Kidney epithelial cell (primary cell): ENCODE measurements at places on chromosomes 3 and 15.

- no peak for DNase-seq
Observed at GRCh38 chr3:120286465-120286864, 1.4 kb upstream of the GPR156 start.

GRCh38 chr3:12197475-12197874, 38.8 kb upstream of the TIMP4 start:
- no peak for DNase-seq

- no peak for DNase-seq
Observed at GRCh38 chr15:85150130-85150480, 168.4 kb downstream of the PDE8A start.

DNA sequence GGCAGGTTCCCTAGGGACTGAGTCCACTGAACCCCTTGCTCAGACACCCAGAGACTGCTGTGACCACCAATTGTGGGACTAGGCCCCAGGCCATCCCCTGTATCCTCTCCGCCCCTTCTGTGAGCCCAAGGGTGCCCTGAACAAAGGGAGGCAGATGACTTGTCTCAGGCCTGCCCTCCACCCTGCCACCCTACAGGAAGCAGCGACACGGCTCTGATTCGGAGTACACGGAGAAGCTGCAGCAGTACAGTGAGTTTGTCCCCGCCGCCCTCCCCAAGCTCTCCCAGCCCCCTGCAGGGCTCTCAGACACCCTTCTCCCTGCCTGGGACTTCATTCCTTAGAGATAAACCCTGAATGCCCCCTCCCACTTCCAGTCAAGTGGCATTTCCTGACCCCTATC, 16.6 kb downstream of the EPHB3 start:
- DNase-seq = no peak

DNA sequence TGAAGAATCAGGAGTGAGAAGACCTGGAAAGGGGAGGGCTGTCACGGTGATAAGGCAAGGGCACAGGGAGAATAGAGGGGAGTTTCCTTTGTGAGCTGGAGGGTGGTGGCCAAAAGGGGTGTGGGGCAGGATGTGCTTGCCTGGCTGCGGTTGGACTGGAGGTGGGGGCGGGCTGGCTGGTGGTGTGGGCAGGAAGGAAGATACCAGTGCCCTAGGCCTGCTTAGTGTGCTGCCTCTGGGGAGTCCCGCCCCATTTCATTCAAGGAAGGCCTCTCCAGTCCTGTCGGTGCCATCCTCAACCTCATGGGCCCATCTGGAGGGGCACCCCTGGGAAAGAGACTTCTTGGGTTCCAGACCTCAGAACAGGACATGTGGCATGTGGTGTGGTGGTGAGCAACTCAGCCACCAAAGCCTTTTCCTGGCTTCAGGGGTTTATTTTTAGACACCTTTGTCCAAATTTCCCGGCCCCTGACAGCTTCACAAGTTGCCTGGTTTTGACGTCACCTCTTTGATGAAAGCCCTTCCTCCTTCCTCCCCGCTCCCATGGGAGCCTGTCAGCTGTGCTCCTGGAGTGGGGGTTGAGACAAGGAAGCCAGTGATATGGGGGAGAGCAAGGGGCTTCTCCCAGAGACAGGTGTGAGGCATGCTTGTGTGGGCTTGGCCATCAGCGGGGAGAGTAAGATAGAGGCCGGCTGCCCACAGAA, 15.6 kb downstream of the TEX264 start:
- no peak for DNase-seq

GRCh38 chr3:52492059-52492458, 3.1 kb upstream of the STAB1 start:
- DNase-seq = no peak

- DNase-seq = no peak
Observed at GRCh38 chr3:46222435-46223161, 14.5 kb upstream of the CCR1 start.

GRCh38 chr3:46902188-46902631, 24.7 kb downstream of the PTH1R start:
- no peak for DNase-seq

DNA sequence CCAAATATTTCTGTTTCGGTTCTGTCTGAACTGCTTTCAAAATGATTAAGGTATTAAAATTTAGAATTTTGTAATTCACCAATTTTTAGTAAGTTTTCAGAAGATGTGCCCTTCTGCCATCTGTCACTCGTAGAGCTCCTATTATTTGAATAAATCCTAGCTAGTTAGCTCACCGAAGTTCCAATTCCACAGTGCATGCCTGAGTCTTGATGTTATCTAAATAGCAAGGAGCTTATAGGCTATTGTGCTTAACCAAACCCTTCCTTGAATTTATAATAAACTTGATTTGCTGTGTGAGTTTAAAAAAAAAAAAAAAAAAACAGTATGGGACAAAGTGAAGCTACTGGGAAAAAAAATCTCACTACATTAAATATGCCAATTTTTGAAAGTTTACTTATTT, 18.7 kb downstream of the ATP13A3 start:
- no peak for DNase-seq

GRCh38 chr3:7546253-7546652, 685.3 kb downstream of the GRM7 start:
- DNase-seq = peak; percentile 10

DNA sequence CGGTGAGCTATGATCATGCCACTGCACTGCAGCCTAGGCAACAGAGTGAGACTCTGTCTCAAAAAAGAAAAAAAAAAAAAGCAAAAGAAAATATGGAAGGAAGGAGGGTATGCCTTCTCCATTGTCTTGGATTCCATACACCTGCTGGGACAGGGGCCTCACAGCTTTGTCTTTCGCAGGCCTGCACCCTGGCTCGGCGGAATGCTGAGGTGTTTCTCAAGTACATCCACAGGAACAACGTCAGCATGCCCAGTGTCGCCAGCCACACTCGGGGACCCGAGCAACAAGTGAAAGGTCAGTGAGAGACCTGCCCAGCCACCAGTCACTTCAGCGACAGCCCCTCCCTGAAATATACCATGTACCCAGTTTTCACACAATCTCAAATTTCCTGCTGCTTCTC, 288.5 kb upstream of the UMPS start:
- no peak for DNase-seq

DNA sequence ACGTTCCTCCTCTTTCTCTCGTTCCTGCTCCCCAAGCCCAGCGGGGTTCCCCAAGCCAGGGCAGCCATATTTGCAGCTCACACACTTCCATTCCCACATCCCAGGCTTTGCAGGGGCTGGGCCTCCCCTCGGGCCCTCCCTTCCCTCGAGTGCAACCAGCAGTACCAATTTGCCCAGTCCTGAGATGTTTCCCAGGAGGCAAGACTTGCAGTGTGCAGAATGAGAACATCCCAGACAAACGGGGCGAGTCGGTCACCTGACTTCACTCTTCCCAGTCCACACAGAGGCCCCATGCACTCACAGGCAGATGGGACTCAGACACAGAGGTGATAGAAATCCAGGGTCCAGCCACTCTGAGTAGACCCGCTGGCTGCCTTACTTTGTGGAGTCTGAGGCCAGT, 56.2 kb upstream of the SLC6A6 start:
- no peak for DNase-seq

DNA sequence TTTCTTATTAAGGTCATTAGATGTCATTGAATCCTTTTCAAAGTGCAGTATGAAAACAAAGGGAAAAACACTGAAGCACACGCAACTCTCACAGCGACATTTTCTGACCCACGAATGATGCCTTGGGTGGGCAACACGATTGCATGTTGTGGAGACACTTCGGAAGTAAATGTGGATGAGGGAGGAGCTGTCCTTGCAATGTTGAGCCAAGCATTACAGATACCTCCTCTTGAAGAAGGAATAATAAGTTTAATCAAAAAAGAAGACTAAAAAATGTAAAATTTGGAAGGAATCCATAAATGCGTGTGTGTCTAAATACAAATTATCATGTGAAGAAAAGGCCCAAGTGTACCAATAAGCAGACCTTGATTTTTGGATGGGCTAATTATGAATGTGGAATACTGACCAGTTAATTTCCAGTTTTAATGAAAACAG, 16.9 kb downstream of the THBS1 start:
- no peak for DNase-seq

DNA sequence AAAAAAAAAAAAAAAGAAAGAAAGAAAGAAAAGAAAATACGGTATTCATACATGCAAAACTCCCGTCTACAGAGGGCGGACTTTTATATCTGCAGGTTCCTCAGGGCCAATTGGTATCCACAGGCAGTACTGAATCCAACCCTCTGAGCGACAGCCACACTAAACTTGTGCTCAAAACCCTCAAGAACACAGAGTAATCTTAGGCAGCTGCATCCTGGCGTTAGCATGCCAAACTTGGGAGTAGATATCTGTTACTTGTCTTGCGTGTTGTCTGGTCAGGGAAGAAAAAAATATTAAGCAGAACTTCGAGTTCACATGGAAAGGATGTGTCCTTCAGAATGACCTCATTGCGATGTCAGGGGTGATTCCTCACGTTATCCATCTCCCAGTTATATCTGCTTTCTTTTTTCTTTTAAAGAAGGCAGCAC, 12.8 kb downstream of the SNAP23 start:
- no peak for DNase-seq

DNA sequence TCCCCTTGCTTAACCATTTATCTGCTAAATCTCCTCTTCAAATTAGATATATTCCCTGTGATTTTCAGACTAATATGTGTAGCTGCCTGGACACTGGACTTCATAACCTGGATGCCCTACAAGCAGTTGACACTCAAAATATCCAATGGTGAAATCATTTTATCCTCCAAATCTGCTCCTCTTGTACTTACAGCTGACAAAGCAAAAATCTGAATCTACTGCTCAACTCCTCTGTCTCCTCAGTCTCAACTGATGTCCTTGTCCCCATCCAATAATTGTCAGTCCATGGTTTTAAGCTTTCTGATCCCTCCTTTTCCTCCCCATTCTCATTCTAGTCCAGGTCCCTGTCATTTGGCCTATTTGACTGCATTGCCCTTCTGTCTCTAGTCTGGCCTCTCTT, 411.8 kb downstream of the TBC1D5 start:
- DNase-seq = no peak

DNA sequence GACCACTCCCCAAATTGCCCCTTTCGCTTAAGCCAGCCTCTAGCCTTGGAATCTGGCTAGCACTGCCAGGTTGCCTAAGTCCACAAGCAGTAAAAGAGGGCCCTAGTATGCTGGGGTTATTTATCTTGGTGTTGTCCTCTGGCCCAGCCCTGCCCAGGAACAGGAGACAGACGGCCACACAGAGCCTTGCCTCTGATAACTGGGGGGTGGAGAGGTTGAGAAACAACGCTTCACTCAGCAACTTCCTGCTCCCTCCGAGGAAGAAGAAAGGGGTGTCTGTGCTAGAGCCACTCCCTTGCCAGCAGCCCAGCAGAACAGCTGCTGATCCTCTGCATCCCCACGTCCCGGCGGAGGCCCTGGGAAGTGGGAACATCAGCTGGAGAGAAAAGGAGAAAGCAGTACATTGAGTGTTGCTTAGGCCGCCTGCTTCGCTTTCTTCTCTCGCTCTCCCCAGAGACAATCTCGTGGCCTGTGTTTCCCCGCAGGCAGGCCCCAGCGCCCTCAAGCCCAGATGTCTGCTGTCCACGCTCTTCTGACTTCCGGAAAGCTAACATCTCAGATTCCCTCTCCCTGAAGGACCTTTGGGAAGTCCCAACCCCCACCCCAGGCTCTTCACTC, 22.6 kb upstream of the C3orf70 start:
- DNase-seq = no peak

DNA sequence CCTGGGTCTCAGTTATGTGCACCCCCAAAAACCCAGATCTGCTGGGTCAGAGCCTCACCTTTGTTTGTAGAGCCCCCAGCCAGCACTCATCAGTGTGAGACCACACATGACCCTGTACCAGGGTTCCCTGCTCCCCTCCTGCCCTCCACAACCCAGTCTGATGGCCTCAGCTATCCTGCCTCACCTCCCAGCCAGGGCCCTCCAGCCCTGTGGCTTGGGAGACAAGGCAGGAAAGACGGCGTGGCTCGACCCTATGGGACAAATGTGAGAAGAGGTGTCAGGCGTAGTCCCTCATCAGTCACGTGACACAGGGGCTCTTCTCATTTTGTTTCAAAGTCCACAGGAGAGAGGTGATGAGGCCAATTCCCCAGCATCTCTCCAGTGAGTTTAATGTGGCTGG, 28.3 kb upstream of the PRR23E start:
- DNase-seq = no peak

DNA sequence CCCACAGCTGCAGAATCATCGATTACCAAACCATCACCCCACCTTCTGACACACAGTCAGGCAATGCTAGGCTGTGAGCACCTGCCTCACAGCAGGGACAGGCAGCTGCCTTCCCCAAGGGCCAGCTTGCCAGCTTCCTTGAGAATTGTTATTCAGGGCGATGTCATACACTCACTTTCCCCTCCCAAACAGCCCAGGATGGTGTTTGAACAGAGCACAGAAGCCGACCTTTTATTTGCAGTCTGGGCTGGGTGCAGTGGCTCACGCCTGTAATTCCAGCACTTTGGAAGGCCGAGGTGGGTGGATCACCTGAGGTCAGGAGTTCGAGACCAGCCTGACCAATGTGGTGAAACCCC, 84.5 kb upstream of the HERC1 start:
- no peak for DNase-seq

DNA sequence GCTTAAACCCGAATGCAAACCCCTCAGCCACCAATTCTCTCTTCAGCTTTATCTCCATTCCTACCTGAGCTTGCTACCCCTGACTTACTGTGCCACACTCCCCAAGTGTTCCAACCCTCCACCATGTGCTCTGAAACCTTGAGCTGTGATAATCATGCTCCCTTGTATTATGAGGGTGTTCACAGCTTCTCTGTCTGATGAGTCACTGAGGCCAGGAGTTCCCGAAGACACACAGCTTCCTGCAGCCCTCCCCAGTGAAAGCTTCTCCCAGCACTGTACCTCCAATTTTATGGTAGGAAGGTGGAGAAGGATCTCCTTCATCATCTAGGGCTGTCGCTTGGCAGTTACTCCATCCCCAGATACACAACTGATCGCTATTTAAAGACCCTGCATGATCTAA, 24.9 kb downstream of the STAC start:
- DNase-seq = no peak

DNA sequence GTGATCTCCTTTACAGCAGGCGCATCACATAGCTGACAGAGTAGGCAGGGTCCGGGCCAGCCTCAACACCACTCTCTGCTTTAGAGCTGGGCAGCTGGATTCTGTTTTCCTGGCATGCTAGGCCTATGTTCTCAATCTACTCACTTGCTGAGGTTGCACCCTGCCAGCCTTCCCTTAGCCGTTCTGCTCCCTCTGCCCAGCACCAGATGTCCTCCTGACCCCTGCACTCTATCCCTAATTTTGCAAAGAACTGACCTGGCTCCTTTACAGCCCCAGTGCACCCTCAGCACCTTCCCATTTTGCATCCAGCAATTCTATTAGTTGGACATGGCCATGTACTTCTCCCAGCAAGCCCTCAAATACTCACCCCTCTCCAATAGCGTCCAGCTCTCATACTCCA, 371.6 kb upstream of the WNT5A start:
- DNase-seq = no peak

- DNase-seq = no peak
Observed at GRCh38 chr3:184366619-184367289, 5.2 kb downstream of the POLR2H start.

DNA sequence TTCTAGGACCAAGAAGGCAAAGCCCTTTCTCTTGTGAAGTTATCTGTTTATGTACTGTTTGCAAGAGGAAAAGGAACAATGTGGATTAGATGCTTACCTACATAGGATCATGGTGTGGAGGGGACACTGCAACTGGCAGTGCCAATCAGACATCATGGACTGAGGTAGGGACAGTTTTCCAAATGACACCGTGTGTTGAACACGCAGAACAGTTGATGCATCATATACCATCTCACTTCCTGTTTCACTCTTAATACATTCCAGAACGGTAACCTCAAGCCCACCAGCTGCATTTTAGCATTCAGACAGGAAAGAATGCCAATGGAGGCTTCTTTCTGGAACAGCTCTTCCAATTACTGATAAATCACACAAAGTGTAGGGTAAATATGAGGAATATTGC, 397.7 kb upstream of the LMCD1 start:
- no peak for DNase-seq

GRCh38 chr3:144743225-144743668, 771.6 kb downstream of the DIPK2A start:
- no peak for DNase-seq
